CD4-positive, alpha-beta T cell treated with Interleukin-4 for 4 hours (primary cell): ENCODE measurements at places on chromosomes 1 and 21.

DNA sequence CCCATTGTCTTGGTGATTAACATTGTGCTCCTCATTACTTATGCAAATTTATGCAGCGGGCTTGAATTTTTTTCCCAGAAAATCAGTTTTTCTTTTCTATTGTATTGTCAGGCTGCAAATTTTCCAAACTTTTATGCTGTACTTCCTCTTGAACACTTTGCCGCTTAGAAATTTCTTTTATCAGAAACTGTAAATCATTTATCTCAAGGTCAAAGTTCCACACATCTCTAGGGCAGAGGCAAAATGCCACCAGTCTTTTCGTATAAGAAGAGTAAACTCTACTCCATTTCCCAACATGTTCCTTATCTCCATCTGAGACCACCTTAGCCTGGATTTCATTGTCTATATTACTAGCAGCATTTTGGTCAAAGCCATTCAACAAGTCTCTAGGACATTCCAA lies 113.9 kb upstream of the OLFM3 start:
- no peak for DNase-seq

DNA sequence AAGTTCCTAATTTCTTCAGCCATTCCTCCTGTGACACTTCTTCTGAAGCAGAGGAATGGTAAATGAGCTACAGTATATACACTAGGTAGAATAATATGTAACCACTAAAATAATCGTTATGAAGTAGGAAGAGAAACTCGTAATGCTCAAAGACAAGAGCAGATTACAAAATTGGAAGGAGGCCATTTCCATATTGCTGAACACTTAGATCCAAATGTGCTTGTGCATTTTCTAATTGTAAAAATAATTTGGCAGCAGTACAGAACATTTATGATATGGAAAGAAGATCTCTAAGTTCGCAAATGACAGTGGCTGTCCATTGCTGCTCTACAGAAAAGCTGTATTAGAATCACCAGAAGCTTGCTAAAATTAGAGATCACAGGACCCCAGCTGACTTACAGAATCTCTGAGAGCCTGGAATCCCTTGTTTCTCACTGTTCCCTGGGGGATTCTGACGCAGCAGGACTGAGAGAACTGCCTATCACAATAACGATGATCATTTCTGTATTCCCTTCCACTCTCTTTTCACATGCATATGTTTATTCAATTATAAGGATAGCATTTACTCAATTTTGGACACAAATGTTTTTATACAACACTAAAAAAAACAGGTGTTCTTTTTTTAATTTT lies 242.1 kb downstream of the OMA1 start:
- no peak for DNase-seq

GRCh38 chr1:5907386-5907785 lies 84.8 kb downstream of the NPHP4 start:
- no peak for DNase-seq

- no peak for DNase-seq
Observed at GRCh38 chr1:109213345-109213823, 334 bp upstream of the SARS1 start.

GRCh38 chr1:6248932-6249738 lies 5.2 kb downstream of the HES3 start:
- DNase-seq: no peak

GRCh38 chr1:40806731-40807695 lies 23.4 kb downstream of the KCNQ4 start:
- no peak for DNase-seq

GRCh38 chr1:177739780-177740179 lies 230.1 kb downstream of the SEC16B start:
- DNase-seq: no peak

DNA sequence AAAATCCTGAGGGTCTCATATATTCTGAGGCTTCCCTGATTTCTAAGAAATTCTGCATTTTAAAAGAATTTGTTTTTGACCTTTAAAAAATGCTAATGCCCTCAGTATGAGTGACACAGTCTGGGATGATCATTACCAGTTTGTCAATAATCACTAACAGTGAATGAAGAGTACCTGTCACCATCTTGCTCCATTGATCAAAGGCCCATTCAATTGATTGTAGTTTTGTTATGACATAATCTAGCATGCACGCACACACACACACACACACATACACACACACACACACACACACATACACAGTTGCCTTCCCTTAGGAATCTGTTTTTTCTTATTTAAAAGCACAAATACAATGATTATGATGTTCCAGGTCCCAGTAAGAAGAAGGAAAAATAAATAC lies 250.4 kb downstream of the NFIA start:
- DNase-seq: no peak

DNA sequence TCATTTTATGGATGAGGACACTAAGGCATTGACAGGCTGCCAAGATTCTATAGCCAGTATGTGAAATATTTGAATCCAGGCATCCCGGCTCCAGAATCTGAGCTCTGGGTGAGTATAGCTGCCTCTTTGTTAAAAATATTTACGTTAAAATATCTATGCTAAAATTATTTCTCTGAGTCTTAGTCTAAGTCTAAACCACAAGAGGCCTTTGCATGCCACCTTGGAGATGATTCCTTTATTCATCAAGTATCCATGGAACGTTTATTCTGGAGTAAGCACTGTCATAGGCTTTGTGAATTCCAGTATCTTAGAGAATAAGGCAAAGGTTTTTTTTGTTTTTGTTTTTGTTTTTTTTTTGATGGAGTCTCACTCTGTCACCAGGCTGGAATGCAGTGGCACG lies 116.4 kb downstream of the GREM2 start:
- DNase-seq: no peak

GRCh38 chr1:173862769-173863223 lies 5.0 kb downstream of the GAS5 start:
- DNase-seq: no peak

DNA sequence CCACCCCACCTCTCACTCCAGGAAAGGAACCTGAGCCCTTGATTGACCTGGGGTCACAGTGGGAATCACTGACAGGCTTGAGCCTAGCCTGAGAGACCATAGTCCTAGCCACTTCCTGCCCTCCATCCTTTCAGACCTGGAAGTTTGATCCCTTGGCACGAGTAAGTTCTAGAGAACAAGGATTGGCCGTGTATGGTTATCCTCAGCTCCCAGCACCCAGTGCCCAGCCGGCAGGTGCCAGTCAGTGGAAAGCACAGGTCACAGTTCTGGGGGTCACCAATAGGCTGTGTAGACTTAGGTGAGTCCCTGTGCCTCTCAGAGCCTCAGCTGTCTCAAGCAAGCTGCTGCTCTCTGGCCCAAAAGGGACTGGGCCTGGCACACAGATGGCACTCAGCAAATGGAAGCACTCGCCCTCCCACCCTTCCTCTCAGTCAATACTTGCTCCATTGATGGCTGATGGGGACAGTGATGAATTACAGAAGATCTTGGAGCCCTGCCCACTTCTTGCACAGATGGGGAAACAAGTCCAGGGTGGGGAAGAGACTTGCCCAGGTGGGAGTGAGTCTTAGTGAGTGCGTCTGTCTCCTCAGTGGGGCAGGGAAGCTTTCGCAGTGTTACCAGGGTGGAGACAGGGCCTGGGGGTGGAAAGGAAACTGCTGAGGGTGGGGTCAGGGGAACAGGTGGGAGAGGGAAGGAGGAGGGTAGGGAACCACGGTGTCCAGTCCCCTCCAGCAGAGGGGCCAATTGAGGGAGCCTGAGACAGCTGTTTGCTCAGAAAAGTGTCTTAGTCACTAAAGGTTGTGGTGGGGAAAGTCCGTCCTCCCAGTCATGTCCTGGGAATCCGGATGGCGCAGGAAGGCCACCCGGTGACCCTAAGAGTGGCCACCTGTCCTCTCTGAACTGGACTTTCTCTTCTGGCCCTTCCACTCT lies 2.6 kb upstream of the KCNQ4 start:
- DNase-seq: no peak

- no peak for DNase-seq
Observed at GRCh38 chr1:87905651-87906050, 577.0 kb downstream of the LMO4 start.

DNA sequence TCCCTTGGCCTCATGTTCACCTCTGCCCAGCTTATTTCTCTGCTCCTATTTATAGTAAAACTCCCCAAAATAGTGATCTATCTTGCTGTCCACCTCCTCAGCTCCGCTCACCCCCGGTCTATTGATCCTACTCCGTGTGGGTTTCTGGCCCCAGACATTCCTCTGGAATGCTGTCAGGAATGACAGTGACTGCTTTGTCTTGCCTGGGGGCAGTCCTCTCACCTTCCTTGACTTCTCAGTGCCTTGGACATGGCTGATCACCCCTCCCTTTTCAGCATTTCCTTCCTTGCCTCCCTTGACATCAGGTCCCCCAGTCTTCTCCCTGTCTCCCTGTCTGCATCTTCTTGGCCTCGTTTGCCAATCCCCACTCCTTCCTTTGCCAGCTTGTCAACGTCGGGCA lies 108.1 kb upstream of the BACE2 start:
- DNase-seq: no peak

DNA sequence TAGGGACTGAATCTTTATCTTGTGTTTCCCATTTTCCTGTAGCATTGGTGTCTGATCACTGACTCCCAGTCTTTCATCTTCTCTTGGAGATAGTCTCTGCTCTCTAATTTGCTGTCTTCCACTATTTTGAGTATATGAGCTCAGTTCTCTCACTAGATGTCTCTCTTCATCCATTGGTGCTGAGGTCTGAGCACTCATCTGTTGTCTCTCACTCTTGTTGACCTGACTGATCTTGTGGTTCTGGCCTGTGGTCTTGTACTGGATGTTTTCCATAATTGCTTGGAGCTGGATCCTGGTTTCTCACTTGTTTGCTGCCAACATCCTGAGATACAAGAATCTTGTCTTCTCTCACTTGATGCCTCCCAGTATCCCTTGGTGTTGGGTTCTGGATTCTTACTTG lies 25.1 kb upstream of the S100A11 start:
- no peak for DNase-seq

DNA sequence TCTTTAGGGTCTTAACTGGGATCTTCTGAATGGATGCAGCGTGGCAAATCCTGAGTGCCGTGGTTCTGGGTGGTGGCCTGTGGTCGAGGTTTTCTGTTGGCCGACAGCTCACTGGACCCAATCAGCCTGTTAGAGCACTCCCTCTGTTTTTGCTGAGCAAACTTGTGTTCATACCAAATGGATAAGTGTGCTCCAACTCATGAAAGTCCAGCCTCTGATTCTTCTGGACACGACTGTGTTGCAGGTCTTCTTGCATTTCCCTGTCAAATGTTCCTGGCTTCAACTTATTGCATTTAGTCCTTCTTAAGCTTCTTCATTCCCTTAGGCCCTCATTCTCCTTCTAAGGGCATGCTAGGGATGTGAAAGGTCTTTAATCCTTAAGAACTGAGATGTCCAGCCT lies 63.7 kb downstream of the AJAP1 start:
- no peak for DNase-seq

- DNase-seq: no peak
Observed at GRCh38 chr1:225613006-225613405, 39.9 kb downstream of the ENAH start.

GRCh38 chr1:113782406-113782805 lies 23.1 kb upstream of the PHTF1 start:
- no peak for DNase-seq

DNA sequence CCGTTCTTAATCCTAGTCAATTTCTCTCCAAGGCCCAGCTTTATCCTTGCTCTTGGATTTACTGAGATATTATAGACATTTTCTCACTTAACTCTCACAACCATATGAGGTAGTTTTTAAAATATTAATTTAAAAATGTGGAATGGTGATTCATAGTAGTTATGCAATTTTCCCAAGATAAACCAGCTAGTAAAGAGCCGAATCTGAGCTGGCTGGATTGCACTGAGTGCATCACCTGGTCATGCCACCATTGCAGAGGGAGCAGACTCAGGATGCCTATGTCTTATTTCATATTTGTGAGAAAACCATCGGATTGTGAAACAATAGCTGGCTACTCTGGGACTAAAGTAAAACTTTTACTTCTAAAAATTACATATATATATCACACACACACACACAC lies 494.0 kb downstream of the KCNT2 start:
- no peak for DNase-seq

DNA sequence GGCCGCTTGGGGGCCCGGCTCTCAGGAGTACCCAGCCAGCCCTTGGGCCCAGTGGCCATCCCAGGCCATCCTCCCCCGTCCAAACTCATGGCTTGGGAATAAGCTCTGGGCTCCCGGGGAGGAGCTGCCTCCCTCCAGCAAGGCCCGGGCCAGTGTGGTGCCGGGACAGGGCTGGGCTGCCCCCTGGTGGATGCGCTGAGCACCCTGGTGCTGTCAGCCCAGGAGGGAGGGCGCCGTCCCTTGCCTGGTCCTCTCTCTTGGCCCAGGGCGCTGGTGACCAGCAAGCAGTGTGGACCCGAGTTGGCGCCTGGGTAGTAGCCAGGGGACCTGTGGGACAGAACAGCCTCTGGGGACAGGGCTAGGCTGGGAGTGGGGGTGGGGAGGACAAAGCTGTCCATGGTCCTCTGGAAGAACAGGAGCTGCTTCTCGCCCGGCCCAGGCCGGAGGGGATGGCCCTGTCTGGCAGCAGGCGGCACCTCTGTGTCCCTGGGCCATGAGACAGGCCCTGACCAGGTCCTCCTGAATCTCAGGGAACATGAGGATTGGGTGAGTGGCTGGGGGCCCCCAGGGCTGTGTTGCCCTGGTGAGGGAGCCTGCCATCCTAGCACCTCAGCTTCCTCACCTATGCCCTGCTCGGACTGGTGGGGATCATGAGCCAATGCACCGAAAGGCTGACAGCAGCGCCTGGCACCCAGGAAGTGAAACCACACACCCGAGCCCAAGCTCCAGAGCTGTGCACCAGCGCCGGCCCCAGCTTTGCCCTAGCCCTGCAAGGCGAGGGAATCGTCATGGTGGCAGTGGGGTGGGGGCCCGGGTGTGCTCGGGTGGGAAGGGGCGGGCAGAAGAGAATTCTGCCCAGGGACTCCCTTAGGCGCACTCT lies 9.4 kb downstream of the MORN1 start:
- peak; percentile 62 for DNase-seq

DNA sequence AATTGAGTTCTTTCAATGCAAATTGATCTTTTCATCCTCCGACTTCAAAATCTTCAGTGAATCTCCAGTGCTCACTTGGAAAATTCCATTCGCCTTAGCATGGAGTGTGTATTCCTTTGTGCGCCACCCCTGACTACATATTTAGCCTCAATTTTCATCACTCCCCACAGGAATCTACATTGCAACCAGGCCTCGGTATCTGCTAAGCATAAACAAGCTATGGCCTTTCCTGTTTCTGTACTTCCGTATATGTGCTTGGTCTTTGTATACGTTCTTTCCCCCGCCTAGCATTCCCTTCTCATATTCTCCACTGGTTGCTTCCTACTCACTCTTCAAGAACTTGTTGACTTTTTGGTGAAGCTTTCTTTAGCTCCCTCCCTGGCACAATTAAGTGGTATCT lies 470.8 kb downstream of the LMO4 start:
- DNase-seq: no peak

- no peak for DNase-seq
Observed at GRCh38 chr1:68820151-68820550, 323.3 kb upstream of the DEPDC1 start.
